ENCODE measurements at places on chromosomes 6 and 20.

DNA sequence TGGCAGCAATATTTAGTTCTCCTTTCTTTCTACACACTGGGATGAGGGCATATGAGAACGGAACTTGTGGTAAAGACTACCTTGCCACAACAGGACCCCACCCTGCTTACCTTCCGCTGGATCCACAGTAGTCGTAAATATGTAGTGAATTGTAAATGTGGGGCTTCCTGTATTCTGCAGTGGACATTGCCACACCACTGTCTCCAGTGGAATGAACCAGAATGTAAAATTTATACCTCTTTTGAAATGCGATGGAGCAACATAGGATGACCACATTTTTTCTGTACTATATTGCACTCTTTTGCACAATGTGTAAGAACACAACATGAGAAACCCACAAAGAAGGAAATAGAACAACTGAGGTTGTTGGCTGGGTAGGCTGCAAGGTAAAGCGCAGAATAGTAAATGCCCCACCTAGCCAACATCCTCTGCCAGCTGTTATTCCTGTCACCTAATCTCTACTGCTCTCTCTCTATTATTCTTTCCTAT is 16.1 kb upstream of the RIPOR2 start:
- DNase-seq, result no peak

- DNase-seq, result no peak
Observed at GRCh38 chr6:52089758-52090348, 2.4 kb upstream of the PKHD1 start.

DNA sequence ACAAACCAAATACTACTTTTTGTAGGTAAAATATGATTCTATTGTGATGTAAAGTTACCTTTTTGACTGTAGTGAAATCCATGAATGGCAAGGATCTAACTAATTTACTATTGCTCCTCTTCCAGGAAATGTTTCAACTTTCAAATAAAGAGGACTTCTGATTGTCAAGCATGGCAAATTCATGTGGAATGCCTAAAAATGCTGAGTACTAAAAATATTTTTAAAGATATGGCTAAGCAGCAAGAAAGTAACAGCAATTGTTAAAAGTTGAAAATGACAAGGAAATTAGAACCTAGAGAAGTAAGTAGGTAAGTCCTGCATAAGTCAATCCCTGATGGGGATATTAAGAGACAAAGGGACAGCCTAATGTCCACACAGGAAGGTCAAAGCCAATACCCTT is 126.0 kb downstream of the BACH2 start:
- DNase-seq, result no peak

- no peak for DNase-seq
Observed at GRCh38 chr20:41462372-41463161, 95.9 kb upstream of the EMILIN3 start.

GRCh38 chr20:16816192-16816591 is 68.0 kb downstream of the OTOR start:
- DNase-seq, result no peak

DNA sequence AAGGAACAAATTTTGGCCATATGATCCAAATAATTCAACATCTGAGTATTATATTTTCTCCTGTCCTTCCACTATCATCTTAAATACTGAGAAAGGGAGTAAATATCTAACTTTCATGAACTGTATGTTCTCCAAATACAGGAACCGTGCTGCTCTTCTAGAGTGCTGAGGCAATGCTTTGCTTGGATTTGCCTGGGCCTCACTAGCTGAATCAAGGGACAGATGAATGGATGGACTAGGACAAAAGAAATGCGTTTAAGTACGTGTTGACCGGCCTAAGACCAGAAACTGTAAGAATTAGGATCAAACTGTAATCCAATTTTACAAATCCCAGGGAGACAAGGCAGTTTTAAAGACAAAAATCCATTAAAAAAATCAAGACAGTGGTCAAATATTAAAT is 362.4 kb upstream of the RUNX2 start:
- no peak for DNase-seq

DNA sequence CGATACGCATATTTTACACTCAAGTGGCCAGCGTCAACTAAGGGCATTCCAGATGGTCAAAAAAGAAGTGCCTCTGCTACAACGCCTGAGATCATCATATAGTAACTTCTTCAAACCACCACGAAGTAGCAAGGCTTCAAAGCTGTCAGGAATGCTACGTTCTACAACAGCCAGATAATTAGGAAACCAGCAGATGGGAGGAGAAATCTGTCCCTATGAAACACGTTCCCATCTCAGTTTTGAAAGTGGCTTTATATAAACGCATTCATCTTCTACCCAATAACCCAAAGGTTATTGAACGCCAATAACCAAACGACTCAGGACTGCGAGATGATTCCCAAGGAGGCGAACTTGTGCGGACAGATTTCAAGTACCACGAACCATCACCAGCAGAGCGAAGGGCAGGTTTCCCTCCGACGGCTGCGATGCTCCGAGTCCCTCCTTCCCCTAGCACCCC is 1.2 kb downstream of the ABHD12 start:
- peak; percentile 34 for DNase-seq

GRCh38 chr6:136641166-136641565 is 90.9 kb upstream of the MAP7 start:
- DNase-seq, result no peak

DNA sequence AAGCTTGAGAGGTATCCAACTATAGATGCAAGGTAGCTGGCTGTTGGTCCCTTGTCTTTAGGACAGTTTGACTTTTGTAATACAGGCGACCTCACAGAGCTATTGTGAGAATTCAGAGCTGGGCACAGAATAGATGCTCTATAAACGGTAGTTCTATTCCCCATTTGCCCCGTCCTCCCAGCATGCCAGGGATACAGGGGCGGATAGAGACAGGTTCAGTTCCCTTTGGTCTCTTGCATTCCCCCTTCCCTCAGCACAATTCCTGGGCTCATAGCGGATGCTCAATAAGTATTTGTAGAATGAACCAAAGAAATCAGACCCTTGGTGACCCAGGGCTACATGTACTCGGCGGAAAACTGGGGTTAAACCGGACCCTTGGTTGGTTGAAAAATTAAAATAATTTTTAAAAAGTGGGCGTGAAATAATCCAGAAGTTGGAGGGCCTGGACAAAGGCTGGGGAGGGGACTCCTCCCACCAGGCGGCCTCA is 707 bp upstream of the TOP1 start:
- DNase-seq, result no peak

DNA sequence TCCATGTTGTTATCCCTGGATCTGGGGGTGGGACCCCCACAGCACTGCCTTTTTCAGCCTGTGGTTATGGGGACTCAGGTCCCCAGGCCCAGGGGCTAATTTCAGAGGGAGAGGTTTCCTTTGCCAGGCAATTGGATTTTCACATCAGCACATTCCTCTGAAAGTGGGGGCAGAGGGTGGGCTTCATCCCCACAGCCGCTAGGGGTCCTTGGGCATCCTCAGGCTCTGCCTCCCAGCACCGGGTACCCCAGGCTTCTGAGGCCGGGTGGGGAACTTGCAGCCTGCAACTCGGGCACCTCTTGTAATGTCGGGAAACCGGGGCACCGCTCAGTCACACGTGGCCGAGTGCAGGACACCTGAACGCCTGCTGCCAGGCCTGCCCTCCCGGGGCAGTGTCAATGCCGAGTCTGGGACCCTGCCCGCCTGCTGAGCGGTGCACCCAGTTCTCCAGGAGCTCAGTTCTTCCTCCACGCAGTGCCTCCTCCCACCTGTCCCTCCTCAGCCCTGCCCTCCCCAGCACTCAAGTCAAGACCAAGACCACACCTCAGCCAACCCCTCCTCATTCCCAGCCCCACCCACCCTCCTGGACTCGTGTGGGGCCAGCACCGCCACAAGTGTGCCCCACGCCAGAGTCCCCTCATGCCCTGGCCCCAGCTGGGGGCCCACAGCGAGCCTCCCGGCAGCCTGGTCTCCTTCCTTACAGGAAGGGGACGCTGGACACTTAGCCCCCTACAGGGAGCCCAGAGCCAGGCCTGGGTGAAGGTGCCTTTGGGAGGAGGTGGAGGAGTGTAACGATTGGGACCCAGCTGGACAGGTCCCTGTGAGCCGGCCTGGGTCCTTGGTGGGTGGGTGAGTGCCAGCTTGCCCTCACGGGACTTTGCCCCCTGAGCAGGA is 8.8 kb upstream of the CHRNA4 start:
- DNase-seq, result no peak

DNA sequence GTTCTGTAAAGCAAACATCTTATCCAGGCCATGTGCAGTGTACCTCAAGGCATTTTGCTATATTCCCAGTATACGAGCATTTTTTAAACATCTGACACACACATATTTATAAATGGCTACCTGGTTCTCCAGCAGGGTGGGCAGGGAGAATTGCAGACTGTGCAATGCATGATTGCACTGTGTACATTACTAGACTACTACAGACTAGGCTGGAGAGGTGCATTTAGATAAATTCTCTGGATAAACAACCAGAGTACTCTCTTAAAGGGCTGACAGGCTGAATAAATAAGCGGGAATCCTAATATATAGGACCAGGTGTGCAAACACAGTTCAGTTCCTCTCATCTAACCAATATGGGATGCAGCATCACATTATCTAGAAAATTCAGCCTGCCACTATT is 428.3 kb upstream of the ARID1B start:
- DNase-seq, result no peak

GRCh38 chr20:24420567-24420966 is 48.9 kb upstream of the SYNDIG1 start:
- DNase-seq, result no peak

GRCh38 chr6:147060636-147061035 is 143.6 kb upstream of the STXBP5 start:
- DNase-seq, result no peak

GRCh38 chr20:42005211-42005610 is 387.0 kb upstream of the CHD6 start:
- DNase-seq, result no peak

Measured in AG20443 (cell line).